Naive thymus-derived CD4-positive, alpha-beta T cell (primary cell): ENCODE measurements at places on chromosomes 16 and 17. TPM values are rescaled to one million over a fixed set of nuclear protein-coding genes. Genes with fewer than 3 reads are reported as not detected.
A peak's percentile ranks its signal among the peaks of the same experiment; 100 is the strongest.

STUB1 gene
- total RNA-seq, result 90.6 TPM

- no peak within 1 kb of the TSS for H3K4me3 ChIP-seq
- H3K27ac ChIP-seq, result no peak within 1 kb of the TSS
- no peaks in the 10 kb centered on the region for H3K4me1 ChIP-seq
- H3K36me3 ChIP-seq, result no peaks in the 10 kb centered on the region
- no peaks in the 10 kb centered on the region for H3K27me3 ChIP-seq
- no peak for DNase-seq
These were observed at the start of gene SPEM3 for GRCh38 chr17:7428557-7428956. Gene SPEM3 (plus strand): TSS chr17:7428857. CDS start chr17:7428903, 46 bp downstream.

LPCAT2 gene
- total RNA-seq, result 1.1 TPM

DNA sequence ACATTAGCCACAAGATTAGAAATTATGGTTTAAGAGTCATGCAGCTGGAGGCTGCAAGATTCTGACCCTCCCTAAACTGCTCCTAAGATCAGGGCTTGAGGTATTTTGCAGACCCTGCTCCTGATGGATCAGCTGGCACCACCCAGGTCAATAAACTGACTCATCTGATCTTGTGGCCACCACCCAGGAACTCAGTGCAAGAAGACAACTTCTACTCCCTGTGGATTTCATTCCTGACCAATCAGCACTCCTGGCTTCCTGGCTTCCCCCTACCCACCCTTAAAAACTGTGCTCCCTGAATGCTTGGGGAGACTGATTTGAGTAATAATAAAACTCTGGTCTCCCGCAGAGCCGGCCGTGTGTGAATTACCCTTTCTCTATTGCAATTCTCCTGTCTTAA lies 25.0 kb upstream of the MILR1 start:
- H3K27me3 ChIP-seq, result peaks cover 3% of the 10 kb centered on the region
- H3K4me1 ChIP-seq, result no peaks in the 10 kb centered on the region
- H3K4me3 ChIP-seq, result no peak overlapping the region

DNA sequence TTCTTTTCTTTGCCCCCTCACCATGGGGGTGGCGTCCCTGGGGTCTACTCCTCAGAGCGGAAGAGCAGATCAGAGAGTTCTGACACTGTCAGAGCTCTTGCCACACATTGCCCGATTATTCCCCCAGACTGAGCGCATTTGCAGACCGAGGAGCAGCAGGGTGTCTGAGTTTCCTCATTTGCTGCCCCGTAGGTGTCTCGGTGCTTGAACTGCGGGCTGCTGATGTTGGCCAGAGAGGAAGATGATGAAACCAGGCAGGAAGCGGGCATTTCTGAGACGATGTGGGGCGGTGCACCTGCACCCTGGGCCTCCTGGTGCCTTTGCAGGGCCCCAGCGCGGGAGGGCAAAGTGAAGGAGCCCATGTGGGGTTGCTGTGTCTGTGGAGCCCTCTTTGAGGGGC lies 55.2 kb downstream of the ARSG start:
- peaks cover 73% of the 10 kb centered on the region for H3K4me1 ChIP-seq
- no peaks in the 10 kb centered on the region for H3K36me3 ChIP-seq
- DNase-seq, result peak; percentile 49
- H3K27ac ChIP-seq, result peak overlapping the region; percentile 70

DNA sequence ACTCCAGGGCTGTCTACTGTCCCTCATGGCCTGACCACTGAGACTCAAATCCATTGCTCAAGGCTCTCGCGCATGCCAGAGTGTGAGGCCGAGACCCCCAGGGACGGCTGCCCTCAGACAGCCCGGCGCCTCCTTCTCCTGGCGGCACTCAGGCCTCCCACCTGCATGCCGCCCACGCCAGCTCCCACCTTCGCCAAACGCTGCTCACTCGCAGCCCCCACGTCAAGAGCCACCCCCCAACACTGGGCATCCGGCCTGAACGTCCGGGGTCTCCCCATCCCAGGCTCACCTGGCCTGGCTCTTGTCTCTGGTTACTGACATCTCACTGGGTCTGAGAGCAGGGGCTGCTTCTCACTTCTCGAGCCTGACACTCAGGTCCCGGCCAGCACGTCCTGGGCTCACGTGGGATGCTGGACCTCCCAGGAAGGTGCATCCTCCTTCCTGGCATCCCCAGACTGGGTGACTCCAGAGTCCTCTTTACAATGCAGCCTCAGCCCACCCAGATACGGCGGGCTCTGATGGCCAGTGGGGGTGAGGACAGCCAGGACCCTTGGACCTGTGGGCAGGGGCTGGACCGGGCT lies 12.2 kb upstream of the CACNA1H start:
- no peak overlapping the region for H3K4me3 ChIP-seq
- H3K4me1 ChIP-seq, result no peaks in the 10 kb centered on the region
- H3K27me3 ChIP-seq, result no peaks in the 10 kb centered on the region
- DNase-seq, result no peak
- no peaks in the 10 kb centered on the region for H3K36me3 ChIP-seq

GFOD2 gene
- 6.3 TPM for total RNA-seq

DNA sequence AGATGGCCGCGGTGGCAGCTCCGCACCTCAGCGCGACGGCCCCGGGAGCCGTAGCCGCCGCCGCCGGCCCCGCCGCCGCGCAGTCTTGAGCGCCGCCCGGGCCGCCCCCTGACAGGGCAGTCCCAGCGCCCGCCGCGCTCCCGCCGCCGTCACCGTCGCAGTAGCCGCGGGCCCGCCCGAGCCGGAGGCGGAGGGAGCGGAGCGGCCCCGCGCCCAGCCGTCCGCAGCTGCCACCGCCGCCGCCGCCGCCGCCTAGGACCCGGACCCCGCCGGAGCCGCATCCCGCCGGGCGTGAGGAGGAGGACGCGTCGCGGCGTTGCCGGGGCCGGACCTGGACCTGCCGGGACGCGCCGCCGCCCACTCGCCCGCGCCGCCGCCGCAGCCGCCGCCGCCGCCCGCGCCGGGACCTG lies 218 bp downstream of the TNRC6C start:
- peak overlapping the region; percentile 24 for H3K27ac ChIP-seq
- peaks cover 3% of the 10 kb centered on the region for H3K36me3 ChIP-seq
- H3K4me1 ChIP-seq, result peaks cover 41% of the 10 kb centered on the region
- no peak for DNase-seq

LGALS9B gene
- total RNA-seq, result 0.83 TPM

GRCh38 chr17:50426814-50427787 lies 1.1 kb downstream of the ACSF2 start:
- peak; percentile 15 for DNase-seq
- peaks cover 18% of the 10 kb centered on the region for H3K4me1 ChIP-seq
- peak overlapping the region; percentile 55 for H3K4me3 ChIP-seq
- H3K27ac ChIP-seq, result peak overlapping the region; percentile 65
- H3K36me3 ChIP-seq, result no peaks in the 10 kb centered on the region
